ENCODE measurements at places on chromosomes 5 and 9.

GRCh38 chr5:52007230-52007858, 624.1 kb downstream of the ISL1 start:
- DNase-seq, result no peak

DNA sequence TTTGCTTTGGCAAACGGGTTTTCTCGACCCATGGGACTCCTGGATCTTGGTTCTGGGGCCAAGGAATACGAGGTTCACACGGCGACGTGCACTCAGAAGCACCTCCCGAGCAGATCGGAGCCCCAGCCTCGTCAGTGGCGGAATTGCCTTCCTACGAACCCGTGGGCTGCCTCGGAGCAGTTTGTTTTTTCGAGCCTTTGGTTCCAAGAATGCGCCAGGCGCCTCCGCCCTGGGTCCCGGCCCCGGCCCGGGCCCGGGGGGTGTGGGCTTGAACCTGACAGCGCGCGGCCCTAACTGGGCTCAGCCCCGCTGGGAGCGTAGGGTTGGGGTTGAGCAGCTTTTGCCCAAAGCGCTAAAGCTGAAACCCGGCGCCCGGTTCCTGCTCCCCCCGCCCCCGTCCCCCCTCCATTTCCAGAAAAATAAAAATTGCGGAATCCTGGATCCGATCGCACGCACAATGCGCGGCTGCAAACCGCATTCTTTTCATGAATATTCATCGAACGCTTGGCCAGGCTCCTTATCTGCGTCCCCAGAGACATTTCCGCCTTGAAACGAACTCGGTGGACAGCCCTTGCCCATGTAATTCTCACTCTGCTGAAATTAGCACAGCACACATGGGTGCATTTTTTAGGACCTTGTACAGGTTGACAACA, 1.0 kb downstream of the BASP1 start:
- peak; percentile 0 for DNase-seq

GRCh38 chr9:92808726-92809451, 44.3 kb upstream of the BICD2 start:
- peak; percentile 38 for DNase-seq

- DNase-seq, result no peak
Observed at GRCh38 chr5:125199968-125200865, 453.8 kb upstream of the ZNF608 start.

DNA sequence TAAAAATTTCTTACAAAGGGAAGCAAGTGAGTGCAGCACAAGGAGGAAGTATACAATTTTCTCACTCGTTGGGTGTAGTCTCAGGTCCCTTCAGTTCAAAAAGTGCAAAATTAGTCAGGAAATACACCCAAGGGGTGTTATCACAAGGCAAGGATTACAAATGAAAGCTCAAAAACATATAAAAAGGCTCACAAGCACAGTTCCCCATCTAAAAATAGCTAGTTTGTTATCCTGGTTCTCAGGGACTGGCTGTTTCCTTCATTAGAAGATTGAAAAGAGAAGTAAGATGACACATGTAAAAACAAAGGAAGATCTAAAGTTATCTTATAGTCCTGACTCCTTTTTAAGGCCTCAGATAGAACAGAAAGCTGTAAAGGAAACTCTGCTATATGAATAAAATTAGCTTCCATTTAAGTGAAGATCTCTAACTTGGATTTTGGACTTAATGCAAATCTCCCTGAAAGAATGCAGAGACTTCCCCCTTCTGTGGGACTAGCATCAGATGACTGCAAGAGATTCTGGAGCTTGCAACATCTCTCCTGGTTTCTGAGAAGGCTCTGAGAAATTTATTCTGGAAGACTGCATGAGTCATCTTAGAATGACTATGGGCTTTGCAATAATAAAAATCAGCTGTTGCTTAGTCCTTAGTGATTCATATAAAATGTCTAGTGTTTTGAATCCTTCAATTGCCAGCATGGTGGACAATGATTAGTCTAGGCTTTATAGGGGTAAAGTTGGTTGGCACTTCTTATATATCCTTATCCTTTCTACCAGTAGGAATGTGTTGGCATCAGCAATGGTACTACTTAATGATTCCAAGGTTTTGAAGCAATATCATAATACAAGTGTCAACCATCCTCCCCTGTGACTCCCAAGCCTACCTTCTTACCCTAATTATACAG, 25.4 kb downstream of the DAB2 start:
- no peak for DNase-seq

GRCh38 chr9:88745276-88746001, 210.5 kb downstream of the NXNL2 start:
- DNase-seq, result no peak

DNA sequence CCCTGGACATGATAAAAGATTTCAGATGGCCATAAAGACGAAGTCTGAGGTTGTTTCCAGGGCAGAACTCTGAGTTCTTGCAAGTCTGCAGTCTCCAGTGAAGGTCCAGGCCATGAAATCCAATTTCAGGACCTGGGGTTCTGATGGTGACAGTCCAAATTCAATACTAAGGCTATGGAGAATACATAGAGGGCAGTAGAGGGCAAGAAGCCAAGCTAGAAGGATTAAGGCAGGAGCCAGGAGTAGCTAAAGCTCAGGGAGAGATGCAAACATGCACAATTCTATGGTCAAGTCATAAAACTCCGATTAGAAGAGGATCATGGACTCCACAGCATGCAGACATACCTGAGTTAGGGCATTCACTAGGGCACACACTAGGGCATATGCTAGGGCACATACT, 11.4 kb downstream of the SLIT3 start:
- DNase-seq, result no peak

DNA sequence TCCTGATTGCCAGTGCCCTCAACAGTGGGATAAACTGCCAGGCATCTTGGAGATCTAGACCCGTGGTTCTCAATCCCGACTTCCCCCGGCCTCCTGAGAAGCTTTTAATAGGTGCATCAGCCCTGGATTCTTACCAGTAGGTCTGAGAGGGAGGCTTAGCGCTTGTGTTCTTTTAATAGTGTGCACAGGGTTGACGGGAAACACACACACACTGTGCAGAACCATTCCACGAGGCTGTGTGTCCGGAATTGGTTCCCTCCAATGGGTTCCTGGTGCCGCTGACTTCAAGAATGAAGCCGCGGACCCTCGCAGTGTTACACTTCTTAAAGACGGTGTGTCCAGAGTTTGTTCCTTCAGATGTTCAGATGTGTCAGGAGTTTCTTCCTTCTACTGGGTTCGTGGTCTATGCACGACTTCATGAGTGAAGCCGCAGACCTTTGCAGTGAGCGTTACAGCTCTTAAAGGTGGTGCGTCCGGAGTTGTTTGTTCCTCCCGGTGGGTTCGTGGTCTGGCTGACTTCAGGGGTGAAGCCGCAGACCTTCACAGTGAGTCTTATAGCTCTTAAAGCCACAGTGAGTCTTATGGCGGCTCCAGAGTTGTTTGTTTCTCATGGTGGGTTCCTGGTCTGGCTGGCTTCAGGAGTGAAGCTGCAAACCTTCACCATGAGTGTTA, 46.6 kb upstream of the PRSS3 start:
- DNase-seq, result no peak

GRCh38 chr5:132496631-132497487, 6.3 kb upstream of the IRF1 start:
- peak; percentile 71 for DNase-seq

- no peak for DNase-seq
Observed at GRCh38 chr9:16407617-16408016, 462.9 kb downstream of the BNC2 start.

GRCh38 chr9:131656356-131657036, 83.4 kb downstream of the RAPGEF1 start:
- peak; percentile 46 for DNase-seq

- no peak for DNase-seq
Observed at GRCh38 chr9:106976772-106977171, 113.8 kb downstream of the ZNF462 start.

GRCh38 chr5:154756868-154757813, 2.0 kb downstream of the LARP1 start:
- DNase-seq, result peak; percentile 52

DNA sequence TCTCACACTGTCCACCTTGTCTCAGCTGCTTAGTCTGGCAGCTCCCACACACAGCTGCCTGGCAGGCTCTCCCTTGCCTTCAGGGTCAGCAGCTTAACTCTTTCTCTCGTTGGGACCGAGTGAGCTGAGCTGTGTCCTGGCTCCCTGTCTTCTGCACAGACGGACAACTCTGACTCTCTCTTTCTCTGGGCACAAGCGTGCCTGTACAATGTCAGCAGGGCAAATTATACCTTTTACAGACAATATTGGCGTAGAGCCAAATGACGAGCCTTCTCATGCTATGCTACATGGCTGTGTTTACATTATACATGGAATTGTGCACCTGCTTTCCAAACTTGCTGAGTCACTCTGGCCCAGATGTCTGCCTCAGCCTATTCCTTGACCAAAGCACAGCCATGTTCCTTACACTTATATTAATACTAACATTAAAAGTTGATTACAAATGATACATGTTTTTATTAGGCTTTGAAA, 188.6 kb downstream of the CYLC2 start:
- no peak for DNase-seq

All from stimulated activated CD4-positive, alpha-beta T cell treated with anti-CD3 and anti-CD28 coated beads, Interleukin-12 subunit alpha, Interleukin-12 subunit beta, amount 100 ng/mL, for 4 hours (primary cell).